ENCODE measurements at places on chromosomes 12 and 14.

GRCh38 chr14:65959563-65960024 is 526.6 kb upstream of the CCDC196 start:
- no peaks in the 10 kb centered on the region for H3K4me1 ChIP-seq
- no peak for DNase-seq
- no peaks in the 10 kb centered on the region for H3K36me3 ChIP-seq
- H3K4me3 ChIP-seq, result no peak overlapping the region
- peaks cover 16% of the 10 kb centered on the region for H3K27me3 ChIP-seq
- H3K27ac ChIP-seq, result no peak overlapping the region

- H3K27ac ChIP-seq, result no peak overlapping the region
- no peaks in the 10 kb centered on the region for H3K36me3 ChIP-seq
- H3K4me1 ChIP-seq, result peaks cover 13% of the 10 kb centered on the region
These were observed 108.6 kb downstream of the EGLN3 start for GRCh38 chr14:33842299-33842698.

GRCh38 chr14:66036547-66036946 is 449.6 kb upstream of the CCDC196 start:
- no peak overlapping the region for H3K27ac ChIP-seq
- H3K27me3 ChIP-seq, result peaks cover 15% of the 10 kb centered on the region
- H3K36me3 ChIP-seq, result no peaks in the 10 kb centered on the region
- no peak for DNase-seq
- no peaks in the 10 kb centered on the region for H3K4me1 ChIP-seq

DNA sequence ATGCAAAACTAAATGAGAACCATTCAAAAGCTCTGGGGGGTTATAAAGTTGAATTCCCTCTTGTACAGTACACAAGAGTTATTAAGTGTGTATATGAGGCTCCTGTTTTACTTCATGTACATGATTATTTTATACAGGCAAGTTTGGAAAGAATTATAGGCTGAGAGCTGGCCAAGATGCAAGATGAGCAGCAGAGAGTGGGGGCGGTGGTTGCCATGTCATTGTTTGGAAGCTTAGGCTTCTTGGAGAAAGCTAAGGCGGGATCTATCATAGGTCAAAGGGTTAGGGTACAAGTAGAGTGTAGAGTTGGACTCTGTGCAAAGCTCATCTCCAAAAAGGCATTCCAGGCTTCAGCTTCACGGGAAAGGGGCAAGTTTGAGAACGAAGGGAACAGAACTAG is 297.1 kb upstream of the TBX3 start:
- H3K4me1 ChIP-seq, result peaks cover 19% of the 10 kb centered on the region
- H3K4me3 ChIP-seq, result no peak overlapping the region
- no peaks in the 10 kb centered on the region for H3K27me3 ChIP-seq

DNA sequence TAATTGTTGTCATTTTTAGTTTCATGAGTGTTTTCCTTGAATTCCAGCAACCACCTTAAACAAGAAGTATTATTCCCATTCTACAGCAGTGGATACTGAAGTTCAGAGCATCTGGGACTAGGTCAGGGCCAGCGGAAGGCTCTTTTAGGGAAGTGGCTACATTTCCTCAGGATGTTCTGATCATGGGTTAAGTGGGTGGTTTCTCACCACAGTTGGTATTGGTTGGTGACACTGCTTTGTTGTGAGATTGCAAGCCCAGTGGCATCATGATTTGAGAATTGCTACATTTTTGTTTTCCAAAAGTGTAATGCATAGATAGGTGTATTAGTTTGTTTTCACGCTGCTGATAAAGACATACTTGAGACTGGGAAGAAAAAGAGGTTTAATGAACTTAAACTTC is 47.1 kb downstream of the SYNE2 start:
- H3K27me3 ChIP-seq, result no peaks in the 10 kb centered on the region
- no peak overlapping the region for H3K4me3 ChIP-seq
- no peak for DNase-seq
- H3K4me1 ChIP-seq, result peaks cover 17% of the 10 kb centered on the region
- no peaks in the 10 kb centered on the region for H3K36me3 ChIP-seq
- H3K27ac ChIP-seq, result no peak overlapping the region

GRCh38 chr14:41986700-41987099 is 380.0 kb downstream of the LRFN5 start:
- no peaks in the 10 kb centered on the region for H3K27me3 ChIP-seq
- no peaks in the 10 kb centered on the region for H3K4me1 ChIP-seq
- no peaks in the 10 kb centered on the region for H3K36me3 ChIP-seq
- H3K4me3 ChIP-seq, result no peak overlapping the region

DNA sequence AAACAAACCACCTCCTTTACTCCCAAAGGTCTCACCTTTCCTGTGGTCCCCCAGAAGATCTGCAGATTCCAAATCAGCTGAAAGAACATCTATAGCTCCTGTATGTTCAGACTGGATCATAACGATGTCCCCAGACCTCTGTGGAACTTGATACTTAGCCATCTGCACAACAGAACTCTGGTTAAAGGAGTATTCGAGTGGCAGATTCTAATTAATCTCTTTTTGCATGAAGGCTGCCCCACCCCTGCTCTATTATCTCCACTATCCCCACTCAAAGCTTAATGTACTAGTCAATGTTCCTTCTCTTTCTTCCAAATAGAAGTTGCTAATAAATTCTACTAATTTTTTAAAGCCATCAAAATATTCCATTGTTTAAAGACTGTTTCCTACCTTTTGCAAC is 22.8 kb downstream of the GSTZ1 start:
- DNase-seq, result no peak
- H3K27ac ChIP-seq, result no peak overlapping the region
- H3K27me3 ChIP-seq, result no peaks in the 10 kb centered on the region

- no peak for DNase-seq
- no peaks in the 10 kb centered on the region for H3K4me1 ChIP-seq
- peaks cover 24% of the 10 kb centered on the region for H3K36me3 ChIP-seq
- no peaks in the 10 kb centered on the region for H3K27me3 ChIP-seq
- no peak overlapping the region for H3K4me3 ChIP-seq
These were observed 11.4 kb downstream of the ATP23 start for GRCh38 chr12:57952766-57953165.

DNA sequence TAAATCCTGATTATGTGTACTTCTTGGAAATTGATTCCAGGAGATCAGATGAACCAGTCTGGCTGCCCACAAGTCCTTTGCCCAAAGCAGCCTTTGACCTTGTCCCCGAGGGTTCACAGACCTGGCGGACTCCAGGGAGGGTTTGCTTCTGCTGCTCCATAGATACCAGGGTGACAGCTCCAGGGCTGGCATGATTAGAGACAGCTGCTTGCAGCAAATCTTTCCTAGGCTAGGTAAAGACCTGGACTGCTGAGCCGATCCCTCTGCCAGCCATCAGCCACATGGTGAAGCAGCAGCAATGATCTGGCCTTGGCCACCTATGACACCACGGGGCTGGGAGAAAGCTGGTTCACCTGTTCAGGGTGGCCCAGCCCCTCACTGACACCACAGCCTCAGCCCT is 10.1 kb upstream of the TBX5 start:
- peaks cover 90% of the 10 kb centered on the region for H3K27me3 ChIP-seq
- H3K36me3 ChIP-seq, result no peaks in the 10 kb centered on the region
- no peak overlapping the region for H3K27ac ChIP-seq
- no peaks in the 10 kb centered on the region for H3K4me1 ChIP-seq

All from RWPE2 (cell line).